ENCODE measurements at places on chromosomes 7 and 10.

- no peak for DNase-seq
Observed at GRCh38 chr7:150398108-150398964, 19.2 kb downstream of the ZNF775 start.

DNA sequence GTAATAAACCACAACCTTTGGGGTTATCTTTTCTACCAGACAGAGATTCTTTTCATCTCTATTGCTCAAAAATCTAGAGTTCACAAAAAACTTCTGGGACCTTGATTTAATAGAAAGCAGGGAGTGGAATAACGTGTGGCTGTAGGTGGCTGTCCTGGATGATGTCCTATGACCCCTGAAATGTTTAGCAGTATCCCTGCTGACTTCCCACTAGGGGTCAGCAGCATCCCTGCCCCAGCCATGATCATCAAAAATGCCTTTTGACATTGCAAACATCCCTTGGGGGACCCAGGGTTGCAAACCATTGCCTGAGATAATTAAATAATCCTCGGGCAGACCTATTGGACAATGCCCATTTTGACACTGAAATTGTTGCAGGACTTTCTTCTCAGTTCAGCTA is 177.1 kb downstream of the USP6NL start:
- no peak for DNase-seq

GRCh38 chr10:2620827-2621521 is 446.4 kb upstream of the PFKP start:
- no peak for DNase-seq

GRCh38 chr7:128791121-128791971 is at the start of gene CCDC136:
TSS of gene CCDC136 (plus strand) at chr7:128791968. CDS start at chr7:128792412, 444 bp downstream.
- peak; percentile 52 for DNase-seq

DNA sequence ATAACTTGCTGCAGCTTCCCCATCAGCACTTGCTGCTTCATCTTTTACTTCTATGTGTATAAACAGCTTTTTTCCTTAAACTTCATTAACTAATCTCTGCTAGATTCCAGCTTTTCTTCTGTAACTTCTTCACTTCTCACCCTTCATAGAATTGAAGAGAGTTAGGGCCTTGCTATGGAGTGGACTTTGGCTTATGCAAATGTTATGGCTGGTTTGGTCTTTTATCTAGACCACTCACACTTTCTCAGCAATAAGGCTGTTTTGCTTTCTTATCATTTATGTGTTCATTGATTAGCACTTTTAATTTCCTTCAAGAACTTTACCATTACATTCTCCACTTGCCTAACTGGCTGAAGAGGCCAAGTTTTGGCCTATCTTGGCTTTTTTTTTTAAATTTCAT is 64.2 kb upstream of the HELLS start:
- no peak for DNase-seq

GRCh38 chr7:33807779-33808482 is 97.4 kb upstream of the BMPER start:
- no peak for DNase-seq

All from activated naive CD4-positive, alpha-beta T cell (primary cell).